ENCODE measurements at places on chromosomes 7 and 10.

DNA sequence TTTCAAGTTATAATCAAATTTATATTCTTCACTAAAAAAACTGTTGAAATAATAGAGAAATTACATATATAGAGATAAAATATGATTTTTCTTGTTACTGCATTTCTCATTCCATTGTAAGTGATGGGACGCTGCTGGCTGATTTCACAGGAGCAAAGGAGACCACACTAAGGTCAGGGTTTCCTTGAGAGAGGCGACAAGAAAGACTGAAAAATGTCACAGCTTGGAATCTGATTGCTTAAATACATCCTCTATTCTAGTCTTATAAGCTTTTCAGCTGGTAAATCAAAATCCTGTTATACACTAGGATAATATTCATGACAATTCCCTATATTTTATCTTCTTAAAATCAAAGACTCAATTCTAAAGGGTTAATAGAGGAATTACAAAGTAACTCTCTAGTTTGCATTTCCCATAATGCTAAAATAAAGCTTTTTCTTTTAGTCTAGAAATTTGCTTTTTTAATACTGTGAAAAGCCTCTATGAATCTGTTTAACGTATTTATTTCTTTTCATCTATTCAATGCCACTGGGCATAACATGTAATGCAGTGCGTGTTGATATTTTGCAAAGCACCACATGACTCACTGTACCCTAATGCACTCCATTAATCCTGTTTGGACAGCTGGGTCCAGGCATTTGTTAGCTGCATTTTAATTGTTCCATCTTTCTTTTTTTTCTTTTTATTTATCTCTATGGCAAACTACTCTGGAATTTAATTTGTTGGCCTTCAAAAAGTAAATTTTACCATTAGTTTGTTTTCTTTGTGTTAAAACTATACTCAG is 81.7 kb downstream of the RNF32 start:
- no peak for DNase-seq

- no peak for DNase-seq
Observed at GRCh38 chr7:3201306-3201705, 99.7 kb upstream of the SDK1 start.

- no peak for DNase-seq
Observed at GRCh38 chr10:123392182-123392963, 238.2 kb downstream of the BUB3 start.

DNA sequence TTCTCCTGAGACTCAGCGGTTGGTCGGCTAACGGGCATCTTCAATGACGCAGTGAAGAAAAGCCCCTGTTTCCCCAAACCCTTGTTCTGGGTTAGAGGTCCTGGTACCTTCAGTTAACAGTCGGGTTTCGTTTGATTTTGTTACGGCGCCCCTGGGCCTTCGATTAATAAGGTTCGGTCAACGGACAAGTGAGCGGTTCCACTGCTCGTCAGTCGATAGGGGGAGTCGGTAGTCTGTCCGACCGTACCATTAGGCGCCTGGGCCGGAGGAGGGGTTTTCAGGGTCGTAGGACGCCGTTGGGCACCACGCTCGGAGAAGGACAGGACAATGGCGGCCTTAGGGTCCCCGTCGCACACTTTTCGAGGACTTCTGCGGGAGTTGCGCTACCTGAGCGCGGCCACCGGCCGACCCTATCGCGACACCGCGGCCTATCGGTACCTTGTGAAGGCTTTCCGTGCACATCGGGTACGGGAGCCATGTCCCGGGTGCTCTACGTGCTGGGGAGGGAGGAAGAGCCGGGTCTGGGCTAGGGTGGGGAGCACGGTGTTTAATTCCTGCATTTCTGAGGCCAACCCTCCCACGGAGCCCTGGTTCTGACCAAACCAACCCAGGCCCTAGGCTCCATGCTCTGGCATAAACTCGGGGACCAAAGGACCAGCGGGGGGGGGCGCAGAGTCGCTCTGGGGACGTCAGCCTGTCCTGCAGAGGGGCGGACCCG is at the start of gene FMC1:
TSS of gene FMC1 (plus strand) at position 280 of the 718 bp plus-strand sequence. CDS start at position 328, 48 bp downstream.
- DNase-seq, result peak; percentile 65

DNA sequence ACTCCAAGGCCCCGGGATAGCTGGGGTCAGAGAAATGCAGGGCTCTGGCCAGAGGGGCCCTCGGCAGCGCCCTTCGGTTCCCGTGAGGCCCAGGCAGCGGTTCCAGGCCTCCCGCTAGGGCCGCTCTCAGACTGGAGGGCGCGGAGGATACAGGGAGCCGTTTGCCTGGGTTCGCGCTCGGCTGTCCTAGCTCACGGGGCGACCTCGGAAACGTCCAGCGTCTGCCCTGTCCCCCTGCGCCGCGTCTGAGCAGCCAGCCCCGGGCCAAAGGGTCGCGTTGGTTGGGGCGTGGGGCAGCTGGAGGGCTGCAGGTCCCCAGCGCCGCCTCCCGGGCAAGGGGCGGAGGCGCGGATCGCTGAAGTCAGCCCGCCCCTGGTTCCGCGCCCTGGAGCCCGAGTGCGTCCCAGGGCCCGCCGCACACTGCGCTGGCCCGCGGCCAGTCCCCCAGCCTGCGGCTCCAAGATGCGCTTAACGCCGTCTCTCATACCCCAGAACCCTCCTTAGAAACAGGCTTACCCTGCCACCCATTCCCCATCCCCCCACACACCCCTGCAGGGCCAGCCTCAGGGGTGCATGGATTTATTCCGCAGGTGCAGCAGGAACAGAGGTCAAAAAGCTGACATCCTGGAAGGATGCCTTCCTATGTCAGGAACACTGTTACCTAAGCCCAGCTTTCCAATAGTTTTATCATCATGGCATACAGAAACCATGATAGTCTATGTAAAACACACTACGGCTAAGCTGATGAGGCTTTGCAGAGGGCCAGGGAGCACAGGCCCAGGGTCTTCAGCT is 22.1 kb upstream of the OPN4 start:
- no peak for DNase-seq

GRCh38 chr10:126243306-126243705 is 145.0 kb downstream of the ADAM12 start:
- DNase-seq, result no peak

GRCh38 chr7:139018910-139019309 is 16.9 kb downstream of the ZC3HAV1L start:
- no peak for DNase-seq

DNA sequence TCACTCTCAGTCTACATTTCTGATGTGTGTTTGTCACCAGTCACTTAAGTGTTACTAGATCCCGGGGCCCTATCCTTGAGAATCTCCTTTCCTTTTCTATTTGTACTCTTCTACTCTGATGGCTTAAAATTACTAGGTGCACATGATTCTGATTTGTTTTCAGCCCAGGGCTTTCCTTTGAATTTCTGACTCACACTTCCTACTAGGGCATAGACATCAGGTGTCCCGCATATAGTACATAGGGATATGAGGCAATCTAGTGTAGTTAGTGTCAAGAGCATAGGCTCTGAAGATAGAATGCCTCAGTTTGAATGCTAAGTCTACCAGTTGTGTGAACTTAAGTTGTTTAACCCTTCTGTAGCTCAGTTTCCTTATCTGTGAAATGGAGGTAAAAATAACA is 49.4 kb upstream of the LRRN3 start:
- no peak for DNase-seq

DNA sequence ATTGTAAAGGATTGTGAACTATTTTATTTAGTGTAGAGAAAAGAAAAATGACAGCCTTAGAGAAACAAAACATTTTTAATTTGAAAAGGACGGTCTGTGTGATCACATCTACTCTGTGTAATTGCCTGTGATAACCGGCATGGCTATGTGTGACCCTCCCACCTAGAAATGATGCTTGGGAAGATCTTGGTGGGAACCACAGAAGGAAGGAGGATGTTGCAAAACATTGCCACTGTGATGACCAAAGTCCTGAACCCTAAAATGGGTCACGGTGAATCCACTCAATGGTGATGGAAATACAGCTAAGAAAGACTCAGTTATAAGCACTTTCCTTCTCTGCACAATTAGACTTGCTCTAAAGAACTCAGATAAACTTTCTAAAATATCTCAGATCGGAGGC is 221.3 kb upstream of the FRMD4A start:
- DNase-seq, result no peak

DNA sequence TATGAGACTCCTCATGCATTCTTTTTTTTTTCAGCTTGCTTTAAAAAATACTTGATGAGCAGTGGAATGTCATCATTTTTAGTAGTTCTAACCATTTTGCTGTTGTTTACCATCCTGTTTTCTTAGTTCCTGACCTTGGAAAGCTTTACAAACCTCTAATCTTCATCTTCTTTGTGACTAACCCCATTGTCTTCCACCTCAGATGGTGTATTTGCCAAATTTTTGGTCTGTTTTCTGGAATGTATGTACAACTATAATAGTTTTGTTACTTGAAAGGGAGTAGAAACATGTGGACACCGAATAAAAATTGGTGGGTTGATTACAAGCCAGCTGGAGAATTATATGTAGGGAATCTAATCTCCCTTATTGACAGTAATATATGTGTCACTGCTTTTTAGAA is 172.7 kb downstream of the SND1 start:
- no peak for DNase-seq

GRCh38 chr10:84719687-84720086 is 391.3 kb downstream of the CCSER2 start:
- no peak for DNase-seq

GRCh38 chr10:70167246-70167645 is 3.1 kb downstream of the SAR1A start:
- DNase-seq, result no peak

- no peak for DNase-seq
Observed at GRCh38 chr10:72709041-72709440, 17.1 kb downstream of the MCU start.

- DNase-seq, result no peak
Observed at GRCh38 chr7:158774952-158775351, 54.4 kb downstream of the ESYT2 start.

DNA sequence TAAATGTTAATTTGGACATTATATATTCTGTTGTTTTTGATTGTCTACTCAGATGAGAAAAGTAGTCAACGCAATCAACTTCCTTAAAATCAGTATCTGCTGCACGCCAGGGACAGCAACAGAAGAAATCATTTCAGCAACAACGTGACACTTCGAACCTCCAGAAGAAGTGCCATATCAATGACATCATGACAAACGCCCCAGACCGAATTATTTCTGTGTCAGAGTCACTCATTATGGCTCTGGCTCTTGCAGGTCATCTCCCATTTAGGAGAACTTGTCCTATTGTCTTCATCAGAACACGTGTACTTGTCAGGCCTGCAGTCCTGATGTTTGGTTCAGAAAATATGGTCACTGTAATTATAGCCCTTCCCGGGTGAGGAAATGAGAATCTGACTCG is 276.3 kb downstream of the ADARB2 start:
- DNase-seq, result no peak

GRCh38 chr10:42781893-42782445 is 626 bp upstream of the BMS1 start:
- DNase-seq, result no peak

GRCh38 chr7:36942025-36942424 is 217.7 kb upstream of the AOAH start:
- DNase-seq, result no peak

Data from activated T-helper 1 cell treated with anti-CD3 and anti-CD28 coated beads, Interleukin-2, amount 50 U/mL, for 16 hours (primary cell).